ENCODE measurements at places on chromosomes 2 and 18.

GRCh38 chr18:8770657-8771056, 65.3 kb downstream of the MTCL1 start:
- no peak for DNase-seq

DNA sequence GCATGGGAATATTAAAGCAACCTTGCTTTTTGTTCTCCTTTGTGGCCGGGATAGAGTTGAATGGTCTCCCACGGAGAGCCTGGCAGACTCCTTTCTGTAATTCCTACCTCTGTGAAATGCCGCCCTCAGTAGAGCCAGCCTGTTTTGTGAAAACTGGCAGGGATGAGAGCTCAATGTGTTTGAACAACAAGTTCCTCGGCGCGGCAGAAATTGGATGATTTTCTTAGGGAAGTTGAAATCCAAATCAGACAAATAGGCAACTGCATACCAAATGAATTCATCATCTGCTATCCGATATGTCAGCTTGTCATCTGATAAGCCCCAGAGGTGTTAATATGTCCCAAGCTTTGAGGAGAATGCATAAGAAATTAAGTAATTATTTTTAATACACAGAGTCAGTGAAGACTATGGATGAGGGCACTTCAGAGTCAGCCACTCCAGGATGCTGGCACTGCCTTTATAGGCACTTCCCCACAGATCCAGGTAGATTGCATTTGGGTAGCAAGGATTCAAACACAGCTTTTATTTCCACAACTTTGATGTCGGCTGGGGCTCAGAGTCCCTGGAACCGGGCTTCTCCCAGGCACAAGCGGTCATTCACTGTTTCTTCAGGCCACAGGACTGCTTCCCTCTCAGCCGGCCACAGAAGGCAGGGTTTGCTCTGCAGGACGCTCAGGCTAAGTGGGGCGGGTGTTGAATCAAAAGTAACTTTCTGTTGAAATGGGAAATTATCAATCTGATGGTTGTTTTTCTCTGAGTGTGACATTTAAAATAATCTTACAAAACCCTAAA, 82.8 kb upstream of the REV1 start:
- no peak for DNase-seq

- no peak for DNase-seq
These were observed 94.5 kb upstream of the ID2 start for GRCh38 chr2:8587251-8587791.

GRCh38 chr2:206713746-206714145, 4.5 kb downstream of the DYTN start:
- DNase-seq = no peak

DNA sequence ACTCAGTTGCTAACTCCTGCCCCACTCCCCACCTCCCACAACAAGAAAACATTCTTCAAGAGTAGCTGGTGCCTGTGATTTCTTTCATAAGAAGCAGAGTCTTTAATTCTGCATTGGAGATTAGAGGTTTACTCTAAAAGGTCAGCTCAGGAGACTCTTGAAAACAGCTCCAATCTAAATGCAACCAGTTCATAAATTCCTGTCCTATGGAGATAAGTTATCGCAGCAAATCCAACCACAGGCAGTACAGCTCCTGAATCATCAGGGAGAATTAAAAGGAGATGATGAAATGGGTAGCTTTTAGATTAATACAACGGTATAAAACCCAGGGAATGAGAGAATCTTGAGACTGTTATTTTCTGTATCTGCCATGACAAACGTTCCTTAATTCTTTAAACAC, 130.7 kb downstream of the SOCS6 start:
- DNase-seq = no peak

GRCh38 chr2:142596334-142597088, 281.0 kb upstream of the KYNU start:
- DNase-seq = no peak

- DNase-seq = no peak
These were observed 13.4 kb upstream of the DYNC1I2 start for GRCh38 chr2:171673905-171674304.

- no peak for DNase-seq
These were observed 23.4 kb upstream of the SOX11 start for GRCh38 chr2:5668682-5669250.

- DNase-seq = no peak
These were observed 138.9 kb upstream of the PELI1 start for GRCh38 chr2:64283006-64283570.

- no peak for DNase-seq
These were observed 45.1 kb downstream of the LCLAT1 start for GRCh38 chr2:30492185-30492584.

- DNase-seq = no peak
These were observed 482.7 kb downstream of the DLGAP1 start for GRCh38 chr18:3972291-3972930.

- DNase-seq = no peak
These were observed 651 bp upstream of the STAM2 start for GRCh38 chr2:152176113-152176714.

- no peak for DNase-seq
These were observed 374.0 kb downstream of the ZNF516 start for GRCh38 chr18:76121011-76121410.

GRCh38 chr2:62465741-62466502, 40.1 kb downstream of the TMEM17 start:
- DNase-seq = no peak

- DNase-seq = no peak
These were observed 553.9 kb downstream of the TNS1 start for GRCh38 chr2:217448860-217449259.

DNA sequence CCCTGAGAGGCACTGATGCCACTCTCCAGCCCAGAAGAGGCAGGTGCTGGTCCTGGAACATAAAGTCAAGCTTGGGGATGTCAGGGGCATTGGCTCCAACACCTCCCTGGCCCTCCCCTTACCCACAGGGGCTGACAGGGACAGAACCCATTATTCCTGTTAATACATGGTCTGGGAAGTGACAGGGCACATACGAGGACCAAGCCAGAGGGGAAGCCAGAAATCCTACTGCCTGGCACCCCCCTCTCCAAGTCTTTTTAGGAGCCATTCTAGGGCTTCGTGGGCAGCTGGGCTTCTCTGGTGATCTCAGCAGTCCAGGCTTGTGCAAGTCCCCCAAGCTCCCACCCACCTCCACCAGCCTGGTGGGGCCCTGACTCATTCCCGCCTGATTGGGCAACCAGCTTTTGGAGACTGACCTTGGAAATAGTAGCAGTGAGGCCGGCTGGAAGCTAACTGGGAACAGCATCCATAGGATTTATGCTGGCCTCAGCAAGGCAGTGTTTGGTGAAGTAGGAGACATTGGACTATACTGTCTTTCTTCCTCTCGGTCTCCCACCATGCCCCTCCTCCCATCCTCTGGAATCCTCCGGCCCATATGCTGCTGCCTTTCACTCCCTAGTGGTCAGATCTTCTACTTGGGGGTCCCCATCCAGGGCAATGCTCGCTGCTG, 86.4 kb upstream of the HK2 start:
- DNase-seq = no peak

DNA sequence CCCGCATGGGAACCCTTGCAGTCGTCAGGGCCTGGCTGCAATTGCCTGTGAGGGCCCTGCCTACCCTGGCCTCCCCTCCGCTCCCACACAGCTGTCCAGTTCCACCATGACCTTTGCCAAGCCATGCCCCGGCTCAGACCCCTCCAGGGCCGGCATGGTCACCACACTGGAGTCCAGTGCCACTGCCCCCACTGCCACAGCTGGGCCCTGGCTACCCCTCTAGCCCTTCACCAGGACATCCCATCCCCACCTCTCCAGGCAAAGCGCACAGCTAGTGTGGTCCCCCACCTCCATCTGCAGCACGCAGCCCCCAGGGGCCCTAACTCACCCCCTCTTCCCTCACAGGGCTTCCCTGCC, 70.3 kb upstream of the SMAD7 start:
- DNase-seq = no peak

- DNase-seq = no peak
These were observed 3.8 kb downstream of the GALNT5 start for GRCh38 chr2:157261199-157261782.

DNA sequence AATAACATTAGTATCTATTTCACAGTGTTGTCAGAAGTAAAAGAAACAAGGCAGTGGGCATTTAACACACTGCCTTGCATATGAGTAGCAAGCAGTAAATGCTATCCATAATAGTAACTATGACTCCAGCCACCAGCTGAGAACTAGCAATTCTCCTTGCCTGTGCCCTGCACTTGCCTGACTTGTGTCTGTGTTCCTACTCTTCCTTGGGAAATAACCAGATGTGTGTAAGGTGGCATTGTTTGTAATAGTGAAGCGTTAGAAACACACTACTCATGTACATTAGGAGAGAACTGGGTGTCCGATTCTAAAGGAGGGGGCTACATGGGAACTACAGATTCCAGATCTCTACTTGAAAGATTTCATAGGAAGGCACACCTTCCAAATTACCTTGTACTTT, 197.8 kb downstream of the STK39 start:
- DNase-seq = no peak

- DNase-seq = no peak
These were observed 440.1 kb downstream of the ZEB2 start for GRCh38 chr2:144079803-144080202.

DNA sequence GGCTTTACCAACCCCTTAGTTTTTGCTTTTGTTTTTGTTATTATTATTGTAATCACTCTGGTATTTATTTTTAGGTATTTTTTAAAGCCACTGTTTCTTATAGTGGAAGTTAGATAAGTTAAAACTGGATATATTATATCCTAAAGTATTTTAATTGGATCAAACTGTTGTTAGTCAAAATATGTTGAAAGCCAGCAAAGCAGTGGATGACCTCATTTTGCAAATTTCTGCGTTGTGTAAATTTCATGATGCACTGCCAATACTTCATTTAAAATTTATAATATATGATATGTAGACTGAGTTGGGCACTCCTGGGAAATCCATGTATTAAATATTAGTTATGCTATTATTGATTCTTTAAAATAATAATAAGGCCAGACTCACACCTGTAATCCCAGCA, 661.7 kb upstream of the NRXN1 start:
- DNase-seq = no peak

GRCh38 chr2:18837240-18837639, 247.9 kb upstream of the NT5C1B start:
- DNase-seq = no peak

DNA sequence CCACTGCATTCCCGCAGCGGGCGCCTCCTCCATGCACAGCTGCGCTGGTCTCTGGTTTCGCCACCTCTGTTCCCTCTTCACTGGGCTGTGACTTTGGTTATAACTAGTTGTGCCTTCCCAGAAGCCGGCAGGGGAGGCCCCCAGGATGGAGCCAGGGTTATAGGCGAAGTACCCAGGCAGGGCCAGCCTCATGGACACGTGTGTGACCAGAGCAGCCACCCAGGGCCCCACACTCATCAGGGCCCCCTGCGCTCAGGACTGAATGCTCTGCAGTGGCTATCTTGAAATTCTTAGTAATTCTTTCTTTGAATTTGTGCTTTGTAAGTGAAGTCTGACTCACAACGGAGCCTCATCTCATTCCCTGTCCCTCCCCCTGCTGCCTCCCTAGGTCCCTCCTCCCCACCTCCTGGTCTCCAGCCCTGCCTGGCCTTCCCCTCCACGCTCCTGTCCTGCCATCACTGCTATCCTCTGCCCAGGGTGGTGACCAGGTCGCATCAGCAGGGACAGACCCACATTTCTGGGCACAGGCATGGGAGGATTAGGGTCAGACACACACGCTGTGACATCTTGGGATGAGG, 38.1 kb upstream of the LBH start:
- DNase-seq = no peak

DNA sequence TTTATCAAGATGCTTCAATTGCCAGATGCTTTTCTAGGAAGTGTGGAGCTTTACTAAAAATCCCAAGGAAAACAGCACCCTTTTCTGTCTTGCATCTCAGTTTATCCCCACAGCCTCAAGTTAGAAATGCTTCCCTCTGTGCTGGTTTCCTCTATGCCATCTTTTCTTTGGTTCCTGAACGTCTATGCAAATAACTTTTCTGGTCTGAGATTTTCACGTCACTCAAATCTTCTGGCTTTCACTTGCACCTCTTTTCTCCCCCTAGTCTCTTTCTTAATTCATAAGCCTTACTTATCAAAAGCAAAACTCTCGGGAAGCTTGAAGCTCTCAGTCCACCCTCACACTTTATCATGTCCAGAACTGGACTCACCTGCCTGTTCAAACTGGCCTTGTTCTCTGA, 33.9 kb downstream of the ARHGAP25 start:
- DNase-seq = no peak

GRCh38 chr18:54210463-54210862, 14.0 kb downstream of the MBD2 start:
- DNase-seq = no peak

DNA sequence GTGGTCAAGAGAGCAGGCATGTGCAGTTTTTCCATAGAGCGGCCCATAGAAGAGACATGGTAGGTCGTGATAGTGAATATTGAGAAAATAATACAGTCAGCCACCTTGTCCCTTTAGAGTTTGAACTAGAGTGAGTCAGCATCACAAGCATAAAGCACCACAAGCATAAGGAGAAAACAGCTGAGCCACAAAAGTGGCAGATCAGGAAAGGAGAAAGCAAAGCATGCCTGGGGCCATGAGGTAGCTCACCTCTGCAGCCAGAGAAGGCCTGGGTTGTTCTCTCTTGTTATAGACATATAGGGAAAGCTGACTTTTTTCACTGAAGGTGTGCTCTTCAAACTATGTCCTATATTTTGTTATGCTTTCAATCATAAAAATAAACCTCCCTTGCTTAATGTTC, 879.0 kb downstream of the DSC3 start:
- DNase-seq = no peak

GRCh38 chr18:8787794-8788193, 82.4 kb downstream of the MTCL1 start:
- no peak for DNase-seq

- DNase-seq = no peak
These were observed 462.3 kb downstream of the MEIS1 start for GRCh38 chr2:66897181-66897580.

GRCh38 chr2:88765154-88765888, 73.8 kb downstream of the RPIA start:
- DNase-seq = no peak

GRCh38 chr2:154681741-154682140, 16.8 kb upstream of the KCNJ3 start:
- DNase-seq = no peak

GRCh38 chr2:175025946-175026345, 20.8 kb upstream of the CHN1 start:
- DNase-seq = no peak

DNA sequence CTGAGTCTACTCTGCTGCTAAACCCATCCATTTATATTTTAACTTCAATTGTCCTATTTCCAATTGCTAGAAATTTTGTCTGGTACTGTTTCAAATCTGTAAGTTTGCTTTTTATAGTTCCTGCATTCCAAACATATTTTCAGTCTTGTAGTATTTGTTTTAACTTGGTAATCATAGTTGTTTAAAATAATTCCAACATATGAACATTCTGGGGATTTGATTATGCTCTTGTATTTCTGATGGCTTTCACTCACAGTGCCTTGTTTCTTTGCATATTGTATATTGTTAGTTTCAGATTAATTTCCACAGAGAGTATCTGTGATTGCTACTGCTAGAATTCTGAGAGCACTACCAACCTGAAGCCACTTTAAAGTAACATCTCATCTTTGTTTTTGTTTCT, 202.4 kb downstream of the ETAA1 start:
- DNase-seq = no peak

GRCh38 chr2:43227830-43228281, 1.4 kb upstream of the ZFP36L2 start:
- DNase-seq = no peak

- no peak for DNase-seq
These were observed 652 bp downstream of the GPC1 start for GRCh38 chr2:240435948-240436682.

Measured in GM19239 (cell line).